ENCODE measurements at places on chromosomes 7 and 10.

- no peak for DNase-seq
Measured at GRCh38 chr7:67917437-67917755, 920.8 kb downstream of the TYW1 start.

GRCh38 chr10:52747694-52748093 lies 24.9 kb downstream of the MBL2 start:
- no peak for DNase-seq

- no peak for DNase-seq
Measured at GRCh38 chr7:95693551-95694333, 78.6 kb upstream of the DYNC1I1 start.

DNA sequence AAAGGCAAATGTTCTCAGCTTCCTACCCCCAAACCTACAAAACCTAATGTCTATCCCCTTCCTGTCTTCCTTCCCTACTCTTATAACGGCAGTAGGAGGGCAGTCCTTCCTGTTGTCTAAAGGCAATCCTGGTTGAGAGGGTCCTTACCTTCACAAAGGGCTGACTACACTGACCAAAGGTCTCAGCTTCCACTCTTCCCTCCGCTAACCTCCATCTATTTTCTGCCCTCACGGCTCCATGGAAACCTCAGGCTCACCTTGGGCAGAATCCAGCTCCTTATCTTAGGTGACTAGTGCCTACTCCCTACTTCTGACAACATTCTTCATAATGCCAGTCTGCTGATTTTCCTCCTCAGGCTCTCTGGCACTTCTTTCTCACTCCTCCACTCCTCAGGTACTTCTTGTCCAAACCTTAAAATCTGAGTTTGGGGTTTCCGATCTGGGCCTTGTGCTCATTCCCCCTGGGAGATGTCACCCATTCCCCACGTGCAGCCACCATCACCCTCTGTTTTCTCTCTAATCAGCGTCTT lies 542 bp downstream of the FBXL13 start:
- DNase-seq = no peak

- DNase-seq = no peak
Measured at GRCh38 chr7:87538052-87538451, 62.6 kb upstream of the ABCB4 start.

GRCh38 chr10:131266936-131267813 lies 44.3 kb downstream of the TCERG1L start:
- DNase-seq = no peak

- no peak for DNase-seq
Measured at GRCh38 chr10:67200913-67201564, 275.2 kb downstream of the LRRTM3 start.

GRCh38 chr7:44461387-44461786 lies 29.1 kb downstream of the NUDCD3 start:
- DNase-seq = no peak

DNA sequence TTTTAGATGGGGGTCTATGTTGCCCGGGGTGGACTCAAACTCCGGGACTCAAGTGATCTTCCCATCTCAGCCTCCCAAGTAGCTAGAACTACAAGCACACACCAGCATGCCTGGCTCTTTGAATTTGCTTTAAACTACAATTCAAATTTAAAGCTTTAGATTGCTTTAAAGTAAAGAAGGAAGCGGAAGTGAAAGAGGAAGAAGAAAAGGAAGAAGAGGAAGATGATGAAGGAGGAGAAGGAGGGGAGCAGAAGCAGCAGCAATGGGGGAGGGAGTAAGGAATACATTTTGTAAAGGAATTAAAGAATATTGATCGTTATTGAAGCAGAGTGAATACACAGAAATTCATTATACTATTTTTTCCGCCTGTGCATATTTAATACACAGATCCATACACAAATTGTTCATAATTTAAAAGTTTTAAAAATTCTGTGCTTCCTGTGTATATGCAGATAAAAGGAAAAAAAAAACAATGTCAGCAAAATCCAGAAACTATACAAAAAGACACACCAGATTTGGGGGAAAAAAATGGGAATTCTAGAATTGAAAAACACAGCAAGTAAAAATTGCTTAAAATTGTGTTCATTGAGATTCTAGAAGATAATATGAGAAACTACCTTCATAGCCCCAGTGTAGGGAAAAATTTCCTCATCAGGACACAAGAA lies 60.8 kb upstream of the KCNMA1 start:
- DNase-seq = no peak
